ENCODE measurements at places on chromosomes 4 and X.
A peak's percentile ranks its signal among the peaks of the same experiment; 100 is the strongest.

DNA sequence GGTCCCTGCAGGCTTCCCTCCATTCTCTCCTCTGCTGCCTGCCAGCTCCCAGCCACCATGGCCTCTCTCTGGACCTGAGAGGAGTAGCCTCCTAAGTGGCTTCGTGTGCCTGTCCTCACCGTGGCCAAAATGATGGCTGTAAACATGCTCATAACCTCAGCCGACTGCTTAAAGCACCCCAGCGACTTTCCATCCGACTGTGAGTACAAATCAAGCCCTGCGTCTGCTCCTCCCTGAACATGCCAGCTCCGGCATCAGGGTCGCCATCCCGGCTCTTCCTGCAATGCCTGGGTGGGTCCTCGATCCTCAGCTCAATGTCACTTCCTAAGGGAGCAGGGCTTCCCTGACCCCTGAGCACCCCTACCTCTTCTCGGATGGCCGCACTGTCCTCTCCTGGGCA, 3.3 kb upstream of the SORCS2 start:
- DNase-seq, result no peak

DNA sequence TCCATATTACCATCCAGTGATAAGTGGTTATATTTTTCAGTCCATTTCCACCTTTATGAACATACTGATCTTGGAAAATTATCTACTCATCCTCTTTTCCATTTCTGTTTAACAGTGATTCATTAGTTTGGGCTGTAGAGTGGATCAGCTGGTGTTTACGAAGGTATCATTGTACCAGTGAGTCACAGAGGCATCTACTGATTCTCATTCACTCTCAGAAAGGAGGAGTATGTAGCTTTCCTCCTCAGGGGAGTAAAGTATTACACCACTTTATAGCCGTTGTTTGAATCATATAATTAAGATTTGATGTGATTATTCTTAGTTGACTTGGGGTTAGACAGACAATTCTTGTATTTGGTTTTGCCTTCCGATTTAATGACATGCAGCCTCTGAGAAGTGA, 74.7 kb downstream of the GALNT7 start:
- DNase-seq, result no peak

DNA sequence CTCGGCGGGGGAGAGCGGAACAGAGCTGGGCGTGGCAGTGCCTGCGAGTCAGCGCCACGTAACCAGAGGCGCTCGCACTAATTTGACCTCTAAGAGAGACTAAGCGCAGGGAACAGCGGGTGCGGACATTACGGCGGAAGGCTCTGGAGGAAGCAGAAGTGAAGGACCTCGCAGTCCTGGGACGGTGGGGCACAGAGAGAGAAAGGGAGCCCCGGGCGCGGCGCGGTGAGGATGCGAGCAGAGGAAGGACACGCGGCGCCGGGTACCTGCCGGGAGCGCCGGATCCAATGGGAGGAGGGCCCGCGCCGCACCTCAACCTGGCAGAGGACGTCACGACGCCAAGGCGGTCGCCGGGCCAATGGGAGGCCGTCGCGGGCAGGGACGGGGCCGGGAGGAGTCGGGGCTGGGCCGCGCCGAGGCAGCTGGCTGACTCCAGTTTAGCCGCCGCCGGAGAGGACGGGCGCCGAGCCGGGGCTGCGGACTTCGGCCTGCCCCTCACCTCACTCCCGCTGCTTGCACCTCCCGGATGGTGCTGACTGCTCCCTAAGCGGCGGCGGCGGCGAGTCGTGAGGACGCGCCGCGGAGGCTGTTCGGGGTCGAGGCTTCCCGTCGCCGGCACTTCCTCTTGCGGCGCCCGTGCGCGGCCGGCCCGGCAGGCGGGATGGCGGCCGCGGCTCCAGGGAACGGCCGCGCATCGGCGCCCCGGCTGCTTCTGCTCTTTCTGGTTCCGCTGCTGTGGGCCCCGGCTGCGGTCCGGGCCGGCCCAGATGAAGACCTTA, at the start of gene TMEM165:
Gene TMEM165, plus strand, starts transcription at position 429 of the 779 bp plus-strand sequence. Its CDS starts 233 bp downstream, at position 662.
- DNase-seq, result peak; percentile 95

DNA sequence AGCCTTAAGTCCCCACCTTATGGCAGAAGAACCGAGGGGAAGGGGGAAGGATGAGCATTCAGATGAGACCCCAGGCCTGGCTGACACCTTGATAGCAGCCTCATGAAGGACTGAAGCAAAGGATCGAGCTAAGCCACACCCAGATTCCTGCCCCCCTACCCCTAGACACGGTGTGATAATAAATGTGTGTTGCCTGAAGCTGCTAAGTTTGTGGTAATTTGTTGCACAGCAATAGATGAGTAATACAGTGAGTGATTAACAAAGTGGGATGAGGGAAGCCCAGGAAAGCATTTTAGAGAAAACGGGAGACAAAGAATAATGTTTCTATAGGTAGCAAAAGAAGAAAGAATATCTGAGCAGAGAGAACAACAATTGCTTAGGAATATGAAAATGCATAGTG, 404.2 kb downstream of the MID1IP1 start:
- DNase-seq, result no peak

DNA sequence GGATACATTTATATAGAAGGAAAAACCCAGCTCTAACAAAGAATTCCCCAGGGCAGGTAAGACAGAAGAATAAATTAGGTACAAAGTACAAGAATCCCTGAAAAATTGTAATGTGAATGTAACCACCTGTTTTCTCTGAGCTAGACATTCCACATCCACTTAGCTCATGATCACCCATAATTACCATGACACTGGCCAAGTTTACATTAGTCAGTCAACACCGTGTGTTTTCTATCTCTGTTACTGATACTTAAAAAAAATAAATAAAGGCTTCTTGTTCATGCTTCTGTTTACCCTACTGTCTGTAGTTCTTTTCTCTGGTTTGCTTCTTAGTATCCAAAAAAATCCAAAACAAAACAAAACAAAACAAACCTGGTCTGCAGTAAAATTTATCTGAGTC, 66.0 kb downstream of the CBLL2 start:
- no peak for DNase-seq

GRCh38 chrX:107780525-107780924, 3.0 kb downstream of the NCBP2L start:
- DNase-seq, result no peak

DNA sequence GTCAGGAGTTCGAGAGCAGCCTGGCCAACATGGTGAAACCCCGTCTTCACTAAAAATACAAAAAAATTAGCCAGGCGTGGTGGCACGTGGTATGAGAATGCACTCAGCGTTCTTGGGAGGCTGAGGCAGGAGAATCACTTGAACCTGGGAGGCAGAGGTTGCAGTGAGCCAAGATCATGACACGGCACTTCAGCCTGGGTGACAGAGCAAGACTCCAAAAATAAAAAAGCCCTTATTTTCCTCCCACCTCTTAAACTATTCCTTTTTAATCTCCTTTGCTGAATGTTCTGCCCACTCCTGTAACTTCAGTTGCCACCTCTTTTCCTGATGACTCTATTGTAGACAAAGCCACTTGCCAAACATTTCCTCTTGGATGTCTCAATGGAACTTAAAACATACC, 72.6 kb downstream of the TAF1 start:
- DNase-seq, result no peak

GRCh38 chr4:6986781-6987587, 56.2 kb upstream of the TADA2B start:
- peak; percentile 95 for DNase-seq

DNA sequence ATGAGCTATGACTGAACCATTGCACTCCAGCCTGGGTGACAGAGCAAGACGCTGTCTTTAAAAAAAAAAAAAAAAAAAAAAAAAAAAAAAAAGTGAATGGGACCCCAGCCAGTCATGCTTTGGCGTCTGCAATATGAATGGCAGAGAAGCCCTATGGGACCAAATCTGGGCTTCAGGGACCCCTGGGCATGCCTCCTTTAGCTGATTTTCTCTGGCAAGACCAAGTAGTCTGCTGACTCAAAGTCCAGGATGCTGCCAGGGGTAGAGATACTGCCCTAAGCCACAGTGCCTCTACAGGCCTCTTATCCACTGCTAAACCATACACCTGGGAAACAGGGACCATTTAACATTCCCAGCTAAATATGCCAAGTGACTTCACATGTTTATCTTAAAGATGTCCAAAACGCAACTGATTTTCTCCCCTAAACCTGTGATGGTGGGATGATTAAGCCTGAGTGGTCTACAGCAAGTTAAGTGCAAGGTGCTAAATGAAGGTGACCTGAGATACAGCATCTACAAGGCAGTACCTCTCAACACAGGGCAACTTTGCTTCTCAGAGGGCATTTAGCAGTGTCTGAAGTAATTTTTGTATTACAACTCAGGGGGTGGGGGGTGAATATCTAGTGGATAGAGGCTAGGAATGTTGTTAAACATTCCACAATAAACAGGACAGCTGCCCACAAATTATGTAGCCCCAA, 5.8 kb downstream of the RPS4X start:
- no peak for DNase-seq

Data from activated naive CD8-positive, alpha-beta T cell treated with anti-CD3 and anti-CD28 coated beads for 36 hours (primary cell).